NCI-H524 (cell line): ENCODE measurements at places on chromosomes 5 and 9.

DNA sequence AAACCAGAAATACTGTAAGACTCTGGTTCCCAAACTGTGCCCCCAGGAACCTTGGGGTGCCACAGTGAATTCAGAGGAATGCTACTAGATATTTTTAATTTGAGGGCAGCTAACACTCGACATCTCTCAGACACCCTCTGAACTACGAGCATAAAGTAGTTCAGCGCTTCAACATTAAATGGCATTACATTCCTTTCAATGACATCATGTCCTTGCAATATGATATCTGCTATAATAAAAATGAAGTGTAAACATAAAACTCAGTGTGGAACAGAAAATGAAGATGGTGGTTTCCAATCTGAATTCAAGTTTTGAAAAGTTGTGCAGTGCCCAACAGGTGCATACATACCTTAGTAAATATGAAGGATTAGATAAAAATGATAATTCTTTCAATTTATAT lies 116.1 kb downstream of the LPAR1 start:
- DNase-seq = no peak

- DNase-seq = no peak
These were observed 297.6 kb downstream of the CDH10 start for GRCh38 chr5:24347158-24347557.

DNA sequence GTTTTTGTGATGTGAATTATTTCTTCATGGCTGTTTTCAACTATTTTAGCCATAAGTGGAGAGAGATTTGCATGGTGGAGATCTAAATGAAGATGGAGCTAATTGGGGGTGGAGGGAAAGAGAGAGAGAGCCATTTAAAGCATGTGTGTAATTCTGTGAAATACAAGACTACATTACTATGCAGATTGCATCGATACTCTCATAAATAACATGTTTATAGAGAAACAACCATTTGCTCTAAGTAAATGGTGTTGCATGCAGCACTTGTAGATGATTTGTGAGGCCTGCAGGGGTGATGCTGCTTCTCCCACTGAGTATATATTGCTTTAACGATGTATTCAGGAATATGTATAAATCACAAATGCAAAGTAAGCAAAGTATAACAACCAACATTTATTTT lies 270.2 kb upstream of the RIOK2 start:
- DNase-seq = no peak

GRCh38 chr5:138000102-138000723 lies 32.7 kb downstream of the FAM13B start:
- DNase-seq = no peak

DNA sequence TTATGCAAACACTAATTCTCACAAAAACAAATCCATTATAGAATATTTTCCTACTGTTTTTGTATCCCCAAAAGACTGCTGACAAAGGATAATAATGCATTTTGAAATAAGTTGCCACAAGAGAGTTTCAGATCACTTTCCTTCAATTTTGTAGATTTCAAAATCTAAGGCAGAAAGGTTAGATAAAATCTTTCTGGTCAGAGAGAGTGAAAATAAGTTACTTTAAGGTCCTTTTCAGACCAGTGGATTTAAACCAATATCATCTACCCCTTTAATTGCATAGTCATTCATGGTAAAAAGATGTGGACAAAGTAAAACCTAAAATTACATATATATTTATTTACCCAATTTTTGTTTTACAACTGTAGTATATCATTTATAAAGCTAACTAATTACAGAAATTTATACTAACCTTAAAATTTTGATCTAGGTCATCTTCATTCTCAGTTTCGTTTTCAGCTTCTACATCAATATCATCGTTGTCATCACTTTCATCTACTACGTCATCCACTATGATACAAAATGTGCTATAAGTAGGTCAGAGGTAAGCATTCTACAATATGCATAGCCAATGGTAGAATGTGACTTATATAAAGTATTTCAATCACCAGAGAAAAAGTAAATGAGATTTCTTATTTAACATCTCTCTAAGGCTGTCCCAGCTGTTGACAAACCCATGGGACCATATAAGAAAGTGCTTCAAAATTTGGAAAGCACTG lies 95.7 kb downstream of the AGTPBP1 start:
- DNase-seq = no peak

GRCh38 chr5:1889321-1890065 lies 6.8 kb upstream of the IRX4 start:
- no peak for DNase-seq

- no peak for DNase-seq
These were observed 112.3 kb upstream of the ADAMTSL1 start for GRCh38 chr9:18361646-18362045.

- DNase-seq = no peak
These were observed 202.4 kb upstream of the ZNF608 start for GRCh38 chr5:124948754-124949275.

DNA sequence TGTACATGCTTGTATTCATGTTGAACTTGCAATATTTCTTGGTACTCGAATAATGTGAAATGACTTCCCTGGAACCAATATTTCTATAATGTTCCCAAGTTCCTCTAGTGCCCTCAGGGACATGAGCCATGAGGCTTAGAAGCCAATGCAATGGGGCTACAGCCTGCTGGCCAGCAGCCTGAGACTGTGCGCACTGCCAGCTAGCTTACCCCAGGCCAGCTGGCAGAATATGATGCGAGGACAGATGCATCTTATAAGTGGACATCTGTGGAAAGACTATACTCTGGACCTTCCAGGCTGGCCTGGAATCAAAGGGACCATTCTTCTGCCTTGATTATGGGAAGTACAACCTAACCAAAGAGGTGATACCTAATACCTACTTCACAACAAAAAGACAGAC lies 1862.0 kb upstream of the ACO1 start:
- DNase-seq = peak; percentile 82

DNA sequence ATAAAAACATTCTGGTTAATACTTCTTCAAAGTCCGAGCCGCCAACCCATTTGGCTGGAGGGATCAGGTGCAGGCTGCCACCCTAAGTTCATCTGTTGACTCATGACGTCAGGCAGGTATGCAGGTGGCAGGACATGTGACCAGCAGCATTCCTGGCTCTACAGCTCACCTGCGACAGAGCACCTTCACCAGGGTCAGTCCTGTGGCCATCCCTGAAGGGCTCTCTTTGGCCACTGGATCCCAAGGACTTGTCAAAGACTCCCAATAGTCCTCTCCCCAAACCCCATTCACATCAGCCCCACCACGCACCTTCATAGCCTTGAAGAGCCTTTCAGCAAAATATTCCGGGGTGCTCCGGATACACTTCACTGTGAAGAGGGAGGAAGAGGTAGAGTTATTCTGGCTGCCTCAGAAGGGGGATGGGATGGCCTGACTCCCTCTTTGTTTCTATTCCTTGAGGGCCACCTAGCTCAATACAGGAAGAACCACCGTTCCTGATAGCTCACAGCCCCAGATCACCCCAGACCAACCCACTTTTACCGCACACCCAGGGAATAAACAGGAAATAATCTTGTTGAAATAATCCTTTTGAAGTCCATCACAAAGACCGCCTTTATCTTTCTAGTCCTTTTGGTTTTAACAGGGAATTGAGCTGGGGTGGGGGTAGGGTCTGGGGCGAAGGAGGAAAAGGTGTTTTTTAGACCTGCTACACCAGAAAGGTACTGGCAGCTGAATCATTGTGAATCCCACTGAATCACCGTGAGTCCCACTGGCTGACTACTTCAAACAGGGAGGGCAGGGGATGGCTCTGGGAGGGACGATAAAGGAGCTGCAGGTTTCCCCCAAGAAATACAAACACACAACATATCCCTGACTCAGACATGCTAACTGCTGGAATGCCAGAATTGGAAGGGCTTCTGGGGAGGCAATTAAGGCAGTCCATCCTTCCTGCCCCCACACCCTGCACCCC lies 26.4 kb downstream of the ANXA6 start:
- no peak for DNase-seq

DNA sequence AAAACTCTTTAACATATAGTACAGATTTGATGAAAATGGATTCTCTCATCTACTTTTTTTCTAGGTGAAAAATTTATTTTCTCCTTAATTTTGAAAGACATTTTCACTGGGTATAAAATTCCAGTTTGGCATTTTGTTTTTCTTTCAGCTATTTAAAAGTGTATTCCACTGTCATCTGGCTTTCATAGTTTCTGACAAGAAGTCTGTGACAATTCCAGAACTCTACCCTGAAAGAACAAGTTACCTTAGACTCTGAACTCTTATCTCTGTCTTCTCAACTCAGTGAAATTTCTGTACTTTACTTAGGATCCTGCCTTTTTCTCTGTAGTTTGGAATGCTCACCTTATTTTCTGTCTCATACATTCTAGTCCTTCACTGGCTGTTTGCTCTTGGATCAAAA lies 161.7 kb downstream of the RANBP17 start:
- no peak for DNase-seq

DNA sequence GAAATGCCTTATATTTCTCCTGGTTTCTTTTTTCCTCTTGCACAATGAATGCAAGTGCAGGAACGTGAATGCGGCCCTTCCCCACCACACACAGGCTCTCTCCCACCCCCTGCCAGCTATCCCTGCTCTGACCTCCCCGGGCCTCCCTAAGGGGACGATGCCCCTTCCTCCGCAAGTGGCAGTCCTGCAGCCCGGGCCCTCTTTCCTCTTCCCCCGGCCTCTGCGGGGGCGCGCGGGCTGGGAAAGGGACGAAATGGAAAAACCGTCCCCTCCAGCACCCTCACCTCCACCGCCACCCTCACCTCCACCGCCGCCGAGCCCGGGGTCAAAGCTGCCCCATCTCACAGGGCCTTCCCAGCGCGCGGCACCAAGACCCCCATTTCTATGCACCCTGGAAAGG lies 44.7 kb downstream of the GAS1 start:
- DNase-seq = no peak

- DNase-seq = no peak
These were observed 39.0 kb downstream of the ESM1 start for GRCh38 chr5:54946306-54946819.

DNA sequence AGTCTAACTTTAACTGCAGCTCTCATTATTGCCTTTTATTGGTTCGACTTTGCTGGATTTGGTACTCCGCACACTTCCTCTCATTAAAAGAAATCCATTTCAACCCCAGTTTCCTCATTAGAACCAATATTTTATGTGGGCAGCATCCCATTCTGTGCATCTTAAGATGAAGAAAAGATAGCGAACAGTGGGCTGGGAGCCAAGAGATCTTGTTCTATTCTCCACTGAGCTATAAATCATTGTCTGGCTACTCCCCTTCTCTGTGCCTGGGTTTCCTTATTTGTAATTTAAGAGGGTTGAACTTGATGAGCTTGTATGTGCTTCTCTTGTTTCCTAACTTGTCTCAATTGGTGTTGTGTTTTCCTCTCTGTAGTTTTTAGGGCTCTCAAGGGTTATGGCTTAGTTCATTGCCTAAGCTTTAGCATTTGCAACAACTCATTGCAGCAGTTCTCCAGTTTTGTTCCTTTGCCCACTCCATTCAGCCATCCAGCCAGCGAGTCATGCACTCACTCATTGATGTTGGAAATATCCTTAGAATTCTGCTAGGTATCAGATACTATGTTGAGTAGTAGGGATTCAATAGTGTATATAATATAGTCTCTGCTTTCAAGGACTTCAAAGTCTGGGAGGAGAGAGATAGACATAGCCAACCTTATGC lies 273.3 kb upstream of the TNC start:
- DNase-seq = no peak

DNA sequence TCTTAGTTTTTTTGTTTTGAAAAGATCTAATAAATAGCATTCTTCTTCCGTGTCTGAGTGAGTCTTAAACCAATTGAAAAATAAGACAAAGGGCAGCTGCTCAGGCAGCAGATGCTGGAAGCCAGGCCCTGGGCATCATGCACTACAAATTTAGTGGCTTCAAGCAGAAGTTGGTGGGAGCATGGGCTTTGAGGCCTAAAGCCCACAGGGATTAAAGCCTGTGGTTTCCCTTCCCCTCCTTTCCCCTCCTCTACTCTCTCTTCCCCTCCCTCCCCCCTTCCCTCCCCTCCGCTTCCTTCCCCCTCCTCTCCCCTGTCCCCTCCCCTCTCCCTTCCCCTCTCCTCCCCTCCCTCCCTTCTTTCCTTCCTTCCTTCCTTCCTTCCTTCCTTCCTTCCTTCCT lies 20.1 kb upstream of the KIF4B start:
- no peak for DNase-seq

DNA sequence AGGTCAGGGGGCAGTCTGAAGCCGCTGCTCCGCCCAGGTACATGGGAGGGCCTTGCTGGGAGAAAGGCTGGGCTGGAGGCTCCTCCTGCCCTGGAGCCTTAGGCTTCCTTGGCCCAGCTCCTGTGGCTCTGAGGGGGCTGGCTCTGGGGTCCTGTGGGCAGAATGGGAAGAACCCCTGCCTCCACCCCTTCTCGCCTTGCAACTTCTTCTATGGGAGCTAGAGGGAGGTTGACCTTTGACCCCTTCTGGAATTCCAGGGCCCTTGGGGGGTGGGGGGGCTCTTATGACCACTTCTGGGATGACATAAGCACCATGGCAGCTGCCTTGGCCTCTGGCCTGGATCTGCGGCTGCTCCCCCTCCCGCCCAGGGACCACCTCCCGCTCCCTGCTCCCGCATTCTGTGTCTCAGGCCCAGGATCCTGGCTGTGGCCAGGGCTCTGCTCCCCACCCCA lies 32.2 kb downstream of the IER5L start:
- DNase-seq = no peak
